ENCODE measurements at places on chromosomes 5 and 9. TPM values are rescaled to one million over a fixed set of nuclear protein-coding genes. Genes with fewer than 3 reads are reported as not detected.

DNA sequence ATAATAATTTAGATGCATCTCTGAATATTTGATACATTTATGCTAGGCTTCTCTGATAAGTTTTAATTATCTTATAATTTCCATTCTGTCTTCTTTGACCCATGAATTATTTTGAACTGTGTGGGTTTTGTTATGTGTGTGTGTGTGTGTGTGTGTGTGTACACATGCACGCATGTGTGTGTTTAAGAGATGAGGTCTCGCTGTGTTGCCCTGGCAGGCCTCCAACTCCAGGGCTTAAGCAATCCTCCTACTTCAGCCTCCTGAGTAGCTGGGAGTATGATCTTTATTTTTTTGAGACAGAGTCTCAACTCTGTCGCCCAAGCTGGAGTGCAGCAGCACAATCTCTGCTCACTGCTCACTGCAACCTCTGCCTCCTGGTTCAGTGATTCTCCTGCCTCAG lies 75.4 kb downstream of the NDUFAF2 start:
- DNase-seq: no peak

DNA sequence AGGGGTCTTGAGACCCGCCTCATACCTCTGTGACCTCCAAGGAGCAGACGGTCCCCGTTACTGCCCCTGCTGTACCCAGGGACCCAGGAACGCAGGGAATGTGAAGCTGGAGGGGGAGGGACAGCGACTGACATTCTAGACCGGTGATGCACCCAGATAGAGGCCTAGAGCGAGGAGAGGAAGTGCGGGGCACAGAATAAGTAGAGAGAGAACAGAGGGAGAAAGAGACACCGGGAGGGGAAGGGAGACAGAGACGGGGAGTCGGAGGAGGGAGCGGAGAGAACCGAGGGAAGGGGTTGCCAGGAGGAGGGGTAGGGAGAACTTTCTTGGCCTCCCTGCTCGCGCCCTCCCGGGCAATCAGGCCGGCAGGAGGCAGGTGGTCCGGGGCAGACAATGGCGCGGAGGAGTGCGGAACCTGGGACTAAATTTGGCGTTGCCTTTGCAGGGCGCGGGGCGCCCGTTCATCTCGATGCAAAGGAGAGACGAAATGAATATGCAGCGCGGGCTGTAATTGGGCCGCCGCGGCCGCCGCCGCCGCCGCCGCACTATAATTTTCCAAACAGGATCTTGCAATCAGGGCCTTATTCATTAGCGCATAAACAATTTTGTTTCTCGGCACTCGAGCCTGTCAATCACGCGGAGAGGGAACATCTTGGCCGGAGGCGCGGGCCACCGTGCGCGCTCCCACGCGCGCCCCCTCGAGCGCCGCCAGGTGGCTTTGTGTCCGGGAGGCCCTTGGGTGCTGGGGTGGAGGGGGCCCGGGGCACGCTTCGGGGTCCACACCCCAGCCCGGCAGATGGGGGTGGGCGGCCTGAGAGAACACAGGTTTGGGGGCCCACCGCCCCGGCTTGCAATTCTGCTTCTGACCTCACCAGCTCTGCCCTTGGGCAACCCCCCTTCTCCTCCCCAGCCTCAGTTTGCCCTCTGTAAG lies 33.0 kb downstream of the NDUFA8 start:
- DNase-seq: no peak

DNA sequence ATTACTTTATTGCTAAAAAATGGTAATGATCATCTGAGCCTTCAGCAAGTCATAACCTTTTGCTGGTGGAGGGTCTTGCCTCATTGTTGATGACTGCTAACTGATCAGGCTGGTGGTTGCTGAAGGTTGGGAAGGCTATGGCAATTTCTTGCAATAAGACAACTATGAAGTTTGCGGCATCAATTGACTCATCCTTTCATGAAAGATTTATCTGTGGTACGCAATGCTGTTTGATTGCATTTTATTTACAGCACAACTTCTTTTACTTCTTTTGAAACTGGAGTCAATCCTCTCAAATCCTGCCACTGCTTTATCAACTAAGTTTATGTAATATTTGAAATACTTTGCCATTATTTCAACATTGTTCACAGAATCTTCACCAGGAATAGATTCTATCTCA lies 58.3 kb upstream of the ACO1 start:
- DNase-seq: no peak

- no peak for DNase-seq
Measured at GRCh38 chr9:126872516-126872915, 12.1 kb downstream of the ZBTB34 start.

GRCh38 chr5:64939772-64940510 lies 171.2 kb downstream of the CWC27 start:
- no peak for DNase-seq

GRCh38 chr5:111834926-111835599 lies 78.1 kb upstream of the NREP start:
- DNase-seq: no peak

DNA sequence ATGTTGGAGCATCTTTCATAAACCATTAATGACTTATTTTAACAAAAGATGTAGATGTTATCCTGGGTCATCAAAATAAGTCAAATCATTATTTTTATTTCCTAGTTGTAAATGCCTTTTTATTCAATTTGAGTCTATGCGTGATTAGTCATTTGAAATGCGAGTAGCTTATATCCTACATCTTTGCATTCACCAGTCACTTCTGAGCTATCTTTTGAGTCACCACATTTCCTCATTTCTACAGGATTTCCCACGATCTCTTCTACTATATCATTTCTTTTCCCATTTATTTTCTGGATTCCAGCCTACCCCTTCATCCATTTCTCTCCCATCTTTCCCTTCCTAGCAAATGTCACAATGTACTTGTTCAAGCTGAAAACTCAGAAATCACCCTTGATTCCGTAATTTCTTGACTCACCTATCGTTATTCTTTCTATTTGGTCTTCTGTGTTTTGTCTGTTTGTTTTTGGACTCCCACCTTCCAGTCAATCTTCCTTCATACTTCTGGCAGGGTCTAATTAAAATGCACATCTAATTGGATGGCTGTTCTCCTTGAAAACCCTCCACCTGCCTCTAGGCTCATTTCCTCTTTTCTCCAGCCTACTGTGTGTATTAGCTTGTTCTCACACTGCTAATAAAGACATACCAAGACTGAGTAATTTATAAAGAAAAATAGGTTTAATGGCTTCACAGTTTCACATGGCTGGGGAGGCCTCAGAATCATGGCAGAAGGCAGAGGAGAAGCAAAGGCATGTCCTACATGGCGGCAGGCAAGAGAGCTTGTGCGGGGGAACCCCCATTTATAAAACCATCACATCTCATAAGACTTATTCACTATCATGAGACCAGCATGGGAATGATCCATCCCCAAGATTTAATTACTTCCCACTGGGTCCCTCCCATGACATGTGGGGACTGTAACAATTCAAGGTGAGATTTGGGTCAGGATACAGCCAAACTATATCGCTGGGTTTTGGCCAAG lies 112.4 kb downstream of the MEF2C start:
- peak; percentile 28 for DNase-seq

The CEL gene
- 0.13 TPM for total RNA-seq

The FCHSD1 gene
- total RNA-seq: 10.7 TPM

The LURAP1L gene
- 2.5 TPM for total RNA-seq
